AG10803 (cell line): ENCODE measurements at places on chromosomes 6 and 20.

GRCh38 chr20:62197311-62197710 is 14.5 kb downstream of the MTG2 start:
- no peak for DNase-seq

- peak; percentile 100 for DNase-seq
Observed at GRCh38 chr6:157764178-157765068, 58.6 kb upstream of the SNX9 start.

DNA sequence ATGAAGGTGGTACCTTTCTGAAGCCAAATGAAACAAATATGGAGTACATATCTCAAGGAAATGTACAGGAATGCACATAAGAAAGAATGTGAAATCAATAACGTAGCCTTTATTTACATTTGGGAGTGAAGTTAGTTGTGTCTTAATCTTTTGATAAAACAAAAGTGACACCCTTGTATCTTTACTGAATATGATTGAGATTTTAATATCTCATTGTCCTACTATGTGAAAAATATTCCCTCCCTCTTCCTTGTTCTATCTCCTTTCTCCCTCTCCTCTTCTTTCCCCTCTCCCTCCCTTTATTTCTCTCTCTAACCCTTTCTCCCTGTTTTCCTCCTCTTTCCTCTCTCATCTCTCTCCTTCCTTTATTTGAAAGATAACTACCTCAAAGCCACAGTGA is 89.1 kb downstream of the PTCHD4 start:
- no peak for DNase-seq

GRCh38 chr6:119612911-119613381 is 263.4 kb upstream of the MAN1A1 start:
- peak; percentile 53 for DNase-seq

GRCh38 chr6:138692058-138692977 is 81.3 kb upstream of the CCDC28A start:
- peak; percentile 53 for DNase-seq

DNA sequence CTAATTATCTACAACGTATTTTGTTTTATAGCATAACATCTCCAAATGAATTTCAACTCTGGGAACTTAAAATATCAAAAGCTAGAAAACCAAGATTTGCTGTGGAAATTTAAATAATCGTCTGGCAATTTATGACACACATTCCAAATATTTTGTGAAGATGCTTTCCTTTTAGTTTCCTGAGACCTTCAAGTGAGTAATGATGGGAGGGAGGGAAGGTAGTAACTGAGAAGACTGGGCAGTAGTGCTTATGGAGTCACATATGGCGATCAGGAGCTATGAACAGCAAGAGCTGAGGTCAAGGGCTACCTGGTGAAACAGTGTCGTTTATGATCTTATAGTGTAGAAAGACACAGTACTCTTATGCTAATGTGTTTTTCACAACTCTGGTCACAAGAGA is 178.2 kb upstream of the THEMIS start:
- DNase-seq, result peak; percentile 6

- no peak for DNase-seq
Observed at GRCh38 chr6:1614448-1615150, 4.9 kb downstream of the FOXC1 start.

DNA sequence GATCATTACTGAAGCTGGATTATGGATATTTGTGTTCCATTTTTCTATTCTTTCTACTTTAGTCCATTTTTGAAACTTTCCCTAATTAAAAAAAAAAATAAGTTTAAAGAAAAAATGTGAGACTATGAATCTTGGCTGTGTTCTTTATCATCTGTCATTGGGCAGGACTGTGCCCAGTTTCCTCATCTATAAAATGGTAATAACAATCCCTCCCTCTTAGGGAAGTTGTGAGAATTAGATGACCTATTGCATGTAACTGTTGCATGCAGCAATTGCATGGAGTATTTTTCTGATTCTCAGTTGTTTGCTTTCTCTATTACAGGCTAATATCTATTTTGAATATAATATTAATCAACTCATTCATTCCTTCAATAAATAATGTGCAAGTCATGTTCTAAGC is 108.2 kb upstream of the LOC128125822 start:
- DNase-seq, result no peak

GRCh38 chr6:32168350-32168749 is 4.0 kb downstream of the EGFL8 start:
- DNase-seq, result no peak

DNA sequence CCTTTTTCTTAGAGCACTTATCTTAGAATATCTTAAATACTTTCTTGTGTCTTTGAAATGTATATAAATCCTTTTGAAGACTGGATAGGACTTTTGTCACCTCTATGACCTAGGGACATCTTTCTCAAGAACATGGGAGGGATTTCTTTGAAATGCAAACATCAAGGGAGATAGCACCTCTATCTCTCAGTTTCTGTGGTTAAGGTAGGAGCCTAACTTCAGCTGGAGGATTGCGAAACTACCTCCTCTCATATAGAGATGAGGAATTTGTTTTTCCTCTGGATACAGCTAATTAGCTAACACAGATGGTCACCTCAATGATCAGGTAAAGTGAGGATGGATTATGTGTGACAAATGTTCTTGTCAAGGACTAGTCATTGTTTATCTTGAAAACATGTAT is 631.3 kb upstream of the IMPG1 start:
- no peak for DNase-seq

- DNase-seq, result peak; percentile 82
Observed at GRCh38 chr6:87929843-87930288, 117.8 kb upstream of the SPACA1 start.

GRCh38 chr6:156787569-156788492 is 10.7 kb downstream of the ARID1B start:
- DNase-seq, result no peak

DNA sequence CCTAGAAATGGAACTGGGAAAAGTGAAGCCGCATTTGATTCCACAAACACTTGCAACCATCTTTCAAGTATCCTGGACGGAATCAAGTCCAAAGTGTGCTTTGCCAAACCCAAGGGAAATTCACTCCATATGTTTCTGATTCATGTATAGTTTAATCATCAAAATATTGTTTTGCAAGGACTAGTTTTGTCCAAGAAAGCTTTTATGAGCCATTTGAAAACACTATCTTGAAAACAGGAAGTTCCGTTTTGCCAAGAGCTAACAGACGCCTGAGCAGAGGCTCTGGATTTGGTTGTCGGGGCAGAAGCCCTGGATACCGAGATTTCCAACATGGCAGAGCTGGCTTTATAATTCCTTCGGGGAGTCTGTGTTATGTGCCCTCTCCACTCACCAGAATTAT is 251.1 kb downstream of the PHACTR1 start:
- DNase-seq, result peak; percentile 83
